DMS79 (cell line): ENCODE measurements at places on chromosomes 12 and 14.

GRCh38 chr12:82942991-82943401 is 256.3 kb downstream of the TMTC2 start:
- no peak for DNase-seq

- DNase-seq: no peak
Observed at GRCh38 chr12:66668311-66668710, 10.6 kb downstream of the GRIP1 start.

GRCh38 chr14:20679907-20680306 is 4.5 kb upstream of the RNASE4 start:
- DNase-seq: no peak

DNA sequence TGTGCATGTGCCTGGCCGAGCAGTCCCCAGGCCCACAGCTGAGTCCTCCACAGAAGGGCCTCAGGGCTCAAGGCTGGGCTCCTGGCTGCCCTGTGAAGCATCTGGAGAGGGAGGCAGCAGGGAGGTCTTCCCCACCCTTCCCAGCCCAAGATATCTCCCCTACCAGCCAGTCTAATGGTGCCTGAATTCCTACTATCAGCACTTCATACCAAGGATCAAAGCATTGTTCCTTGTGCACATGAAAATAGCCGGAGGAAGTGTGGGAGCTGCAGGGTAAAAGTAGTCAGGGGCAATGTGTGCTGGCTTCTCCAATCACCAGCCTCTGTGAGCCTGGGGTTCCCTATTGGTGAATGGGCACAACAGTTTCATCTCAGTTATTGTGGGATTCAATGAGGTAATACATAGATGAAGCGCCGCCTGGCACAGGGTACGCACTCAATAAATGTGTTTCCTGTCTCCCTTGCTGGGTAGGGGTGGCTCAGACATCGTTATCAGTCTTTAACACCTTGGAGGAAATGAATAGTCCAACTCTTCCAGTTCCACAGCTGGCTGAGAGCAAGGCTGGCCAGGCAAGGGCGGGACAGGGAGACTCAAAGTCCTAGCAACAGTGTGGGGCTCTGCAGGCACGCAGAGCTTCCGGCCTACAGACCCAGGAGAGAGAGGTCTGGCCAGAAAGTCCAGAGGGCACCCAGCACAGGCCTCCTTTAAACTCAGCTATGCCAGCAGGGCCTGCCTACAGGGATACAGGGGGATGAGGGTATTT is 39.1 kb upstream of the PNMA1 start:
- DNase-seq: no peak

- peak; percentile 59 for DNase-seq
Observed at GRCh38 chr14:78075555-78076277, 94.5 kb upstream of the NRXN3 start.

- DNase-seq: no peak
Observed at GRCh38 chr12:93098077-93098476, 169.0 kb upstream of the EEA1 start.
